CD4-positive, alpha-beta T cell treated with Interferon gamma for 1 hour (primary cell): ENCODE measurements at places on chromosomes 16 and 17.

DNA sequence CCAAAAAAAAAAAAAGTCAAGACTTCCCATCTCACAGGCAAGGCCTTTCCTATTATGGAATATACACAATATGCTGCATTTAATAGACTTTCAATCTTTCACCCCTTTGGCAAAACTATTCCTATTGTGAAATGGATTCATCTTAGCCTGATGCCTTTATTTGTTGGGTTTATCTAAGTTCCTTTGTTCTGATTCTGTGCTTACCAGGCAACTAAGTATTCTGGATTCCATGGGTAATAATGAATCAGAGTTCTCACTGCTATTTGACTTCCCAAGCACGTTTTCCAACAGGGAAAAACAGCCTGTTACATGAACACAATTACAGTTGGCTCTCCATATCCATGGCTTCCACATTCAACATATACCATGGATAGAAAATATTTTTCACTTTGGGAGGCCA is 135.5 kb downstream of the MYO1D start:
- DNase-seq = no peak

DNA sequence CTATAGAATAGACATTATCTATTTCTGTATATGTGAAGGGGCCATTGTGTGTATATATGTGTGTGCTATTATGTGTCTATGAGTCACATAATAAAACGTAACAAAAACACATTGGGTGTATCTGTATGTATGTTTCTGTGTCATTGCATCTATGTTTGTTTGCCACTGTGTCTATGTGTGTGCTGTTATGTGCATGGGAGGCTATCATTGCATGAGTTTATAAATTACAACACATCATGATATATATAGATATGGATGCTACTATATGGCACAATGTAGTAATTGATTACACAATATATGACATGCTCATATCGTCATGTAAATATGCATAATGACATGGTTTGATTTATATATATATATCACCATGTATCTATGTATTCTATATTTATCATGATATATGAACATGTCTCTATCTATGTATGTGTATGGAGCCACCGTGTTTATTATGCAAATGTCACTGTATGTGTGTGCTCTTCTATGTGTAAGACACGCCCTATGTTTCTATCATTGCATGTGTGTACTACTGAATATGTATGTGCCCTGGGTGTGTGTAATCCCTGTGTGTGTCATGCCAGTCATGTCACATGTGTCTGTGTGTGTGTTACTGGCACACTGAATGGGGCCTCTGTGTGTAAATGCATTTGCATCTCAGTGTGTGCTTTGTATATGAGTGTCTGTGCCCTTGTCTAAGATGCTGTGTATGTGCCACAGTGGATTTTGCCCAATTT is 1.4 kb upstream of the TSPOAP1 start:
- DNase-seq = peak; percentile 65

- no peak for DNase-seq
Observed at GRCh38 chr17:39461926-39462569, 762 bp downstream of the CDK12 start.

- DNase-seq = no peak
Observed at GRCh38 chr17:61335105-61335844, 64.4 kb upstream of the TBX2 start.

DNA sequence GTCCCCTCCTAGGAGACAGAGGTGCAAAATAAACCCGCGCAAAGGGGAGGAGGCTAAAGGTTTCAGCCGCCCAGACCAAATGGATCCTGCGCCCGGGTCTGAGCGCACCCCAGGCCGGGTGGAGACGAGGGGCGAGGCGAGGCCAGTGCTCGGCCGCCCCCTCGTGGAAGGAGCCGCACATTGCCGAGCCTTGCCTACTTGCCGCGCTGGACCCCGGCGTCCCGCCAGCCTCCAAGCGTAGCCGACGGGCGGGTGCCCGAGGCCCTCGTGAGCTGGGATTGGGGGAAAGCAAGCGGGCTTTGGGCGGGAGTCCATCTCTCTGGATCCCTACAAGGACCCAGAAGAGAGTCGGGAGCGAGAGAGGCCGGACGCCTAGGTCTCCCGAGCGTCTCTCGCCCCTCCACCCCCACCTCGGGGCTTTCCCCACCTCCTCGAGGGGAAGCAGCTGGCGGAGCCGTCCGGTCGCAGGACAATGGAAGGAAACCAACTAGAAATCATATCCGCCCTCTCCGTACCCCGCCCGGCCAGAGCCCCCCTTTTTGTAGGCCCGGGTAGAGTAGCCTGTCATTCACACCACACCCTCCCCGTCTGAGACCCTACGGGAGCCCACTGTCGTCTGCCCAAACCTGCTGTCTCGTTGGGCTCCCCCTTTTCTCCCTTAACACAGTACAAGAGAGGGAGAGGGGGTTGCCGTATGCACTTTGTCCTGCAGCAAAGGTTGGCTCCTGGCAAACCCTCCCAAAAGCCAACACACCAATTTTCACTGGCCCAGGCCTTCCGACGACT is 664 bp upstream of the BCL6B start:
- DNase-seq = peak; percentile 81

DNA sequence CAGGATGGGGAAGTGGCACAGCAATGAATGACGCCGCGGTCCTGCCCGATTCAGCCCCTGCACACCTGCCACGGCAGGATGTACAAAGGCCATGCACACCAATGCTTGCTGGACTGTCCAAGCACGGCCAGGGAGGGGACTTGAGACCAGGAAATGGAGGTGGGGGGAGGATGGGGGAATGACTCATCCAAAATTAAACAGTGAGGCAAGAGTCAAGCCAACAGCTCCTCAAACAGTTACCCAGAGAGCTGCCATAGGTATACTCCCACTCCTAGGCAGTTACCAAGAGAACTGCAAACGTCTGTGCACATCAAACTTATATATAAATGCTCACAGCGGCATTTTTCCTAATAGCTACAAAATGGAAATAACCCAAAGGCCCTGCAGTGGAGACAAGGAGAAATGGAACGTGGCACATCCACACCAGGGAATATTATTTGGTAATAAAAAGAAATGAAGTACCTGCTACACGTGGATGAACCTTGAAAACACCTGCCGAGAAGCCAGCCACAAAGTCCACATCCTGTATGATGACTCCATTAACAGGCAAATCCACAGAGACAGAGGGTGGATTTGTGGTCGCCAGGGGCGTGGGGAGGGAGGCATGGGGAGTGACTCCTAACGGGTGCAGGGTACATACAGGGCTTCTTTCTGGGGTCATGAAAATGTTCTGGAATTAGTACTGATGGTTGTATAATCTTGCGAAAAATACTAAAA is 54.1 kb downstream of the VAC14 start:
- no peak for DNase-seq

DNA sequence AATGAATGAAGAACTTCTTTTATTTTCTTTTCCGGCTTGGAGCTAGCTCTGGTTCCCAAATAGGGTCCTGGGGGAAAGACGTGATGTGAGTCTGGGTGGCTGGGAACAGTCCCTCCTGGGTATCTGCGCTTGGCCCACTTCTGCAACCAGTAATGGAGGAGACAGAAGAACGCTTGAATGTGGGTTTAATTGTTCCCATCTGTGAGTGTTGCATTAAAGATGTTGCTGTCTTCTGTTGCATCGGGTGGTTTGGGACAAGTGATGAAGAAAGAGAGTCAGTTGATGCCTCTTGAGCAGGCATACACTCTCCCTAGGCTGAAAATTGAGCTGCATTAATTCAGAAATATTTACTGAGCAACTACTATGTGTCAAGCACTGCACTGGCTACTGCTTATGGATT is 511.1 kb downstream of the CDH13 start:
- no peak for DNase-seq
